CD4-positive, alpha-beta T cell treated with Interleukin-6 at 100 ng/mL for 8 hours (primary cell): ENCODE measurements at places on chromosomes 4 and X.
A peak's percentile ranks its signal among the peaks of the same experiment; 100 is the strongest.

GRCh38 chr4:89914609-89915550, 20.2 kb downstream of the MMRN1 start:
- no peak for DNase-seq

- no peak for DNase-seq
Measured at GRCh38 chr4:145389550-145389949, 92.1 kb upstream of the SMAD1 start.

- DNase-seq = no peak
Measured at GRCh38 chrX:107713543-107714205, 61.9 kb downstream of the TSC22D3 start.

DNA sequence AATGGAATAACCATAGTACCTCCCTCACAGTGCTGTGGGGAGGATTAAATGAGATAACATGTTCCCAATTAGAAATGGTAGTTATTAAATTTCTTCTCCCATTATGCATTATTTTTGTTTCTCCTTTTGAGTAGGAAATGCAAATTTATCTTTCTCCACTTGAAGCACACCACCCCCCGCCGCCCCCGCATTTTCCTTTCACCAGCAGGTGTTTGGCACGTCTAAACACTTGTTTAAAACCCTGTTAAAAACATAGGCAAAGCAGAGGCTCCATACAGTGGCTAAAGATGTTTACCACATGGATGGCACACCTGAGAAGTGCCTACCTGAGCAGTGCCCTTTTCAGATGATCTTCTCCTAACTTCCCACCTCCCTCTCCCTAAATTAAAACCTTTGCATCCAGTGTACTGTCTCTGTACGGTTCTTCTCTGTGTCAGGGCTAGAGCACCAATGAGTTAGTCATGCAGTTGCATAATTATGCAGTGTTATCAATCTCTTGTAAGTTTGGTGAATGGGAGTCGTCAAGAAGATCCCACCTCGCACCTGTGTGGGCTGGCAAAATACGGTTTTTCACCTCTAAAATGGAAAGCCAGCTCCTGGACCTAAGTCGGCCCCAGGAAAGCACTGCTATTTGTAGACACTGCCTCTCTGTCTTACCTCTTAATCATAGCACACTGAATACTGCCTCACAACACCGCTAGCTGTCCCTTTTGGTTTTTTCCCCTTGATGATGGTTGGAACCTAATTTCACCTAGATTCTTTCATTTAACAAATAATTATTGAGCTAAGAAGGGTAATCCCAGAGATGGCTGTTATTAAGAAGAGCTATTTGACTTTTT, 122.0 kb downstream of the CT47B1 start:
- no peak for DNase-seq

DNA sequence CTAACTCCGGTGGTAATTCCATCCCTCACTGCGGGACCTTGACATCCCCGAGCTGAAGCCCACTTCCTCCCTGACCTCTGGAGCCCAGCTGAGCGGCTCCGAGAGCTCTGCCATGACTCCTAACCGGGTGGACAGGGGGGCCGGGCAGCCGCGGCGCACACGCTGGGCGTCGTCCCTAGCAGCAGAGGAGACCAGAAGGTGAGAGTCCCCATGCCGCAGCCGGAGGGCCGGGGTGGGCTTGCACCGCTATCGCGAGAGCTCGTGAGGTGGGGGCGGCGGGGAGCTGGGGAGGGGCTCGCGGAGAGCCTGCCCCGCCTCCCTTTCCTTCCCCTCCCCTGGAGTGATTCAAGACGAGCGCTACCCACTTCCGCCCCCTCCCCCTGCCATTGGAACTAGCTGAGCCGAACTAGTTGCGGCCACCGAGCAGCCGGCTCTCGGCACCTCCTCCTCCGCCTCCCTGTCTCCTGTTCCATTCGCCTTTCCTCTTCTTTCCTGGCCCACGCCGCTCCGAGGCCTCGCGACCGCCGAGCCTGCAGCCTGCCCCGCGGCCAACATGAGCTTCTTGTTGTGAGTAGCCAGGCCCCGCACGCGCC, at the start of gene MOB1B:
MOB1B (plus strand) TSS at position 386 of the 593 bp plus-strand sequence; CDS start at position 554, 168 bp downstream.
- DNase-seq = peak; percentile 84

GRCh38 chrX:112545051-112545450, 134.7 kb downstream of the LHFPL1 start:
- no peak for DNase-seq

DNA sequence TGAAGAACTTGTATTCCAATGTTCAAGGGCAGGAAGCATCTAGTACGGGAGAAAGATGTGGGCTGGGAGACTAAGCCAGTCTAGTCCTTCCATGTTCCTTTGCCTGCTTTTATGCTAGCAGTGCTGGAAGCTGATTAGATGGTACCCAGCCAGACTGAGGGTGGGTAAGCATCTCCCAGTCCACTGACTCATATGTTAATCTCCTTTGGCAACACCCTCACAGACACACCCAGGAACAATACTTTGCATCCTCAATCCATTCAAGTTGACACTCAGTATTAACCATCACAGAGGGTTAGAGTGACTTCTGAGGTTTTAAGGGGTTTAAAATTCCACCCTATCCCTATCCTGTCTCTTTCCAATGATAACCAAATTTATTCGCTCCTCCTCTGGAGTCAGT, 6.5 kb downstream of the HMGN5 start:
- no peak for DNase-seq

DNA sequence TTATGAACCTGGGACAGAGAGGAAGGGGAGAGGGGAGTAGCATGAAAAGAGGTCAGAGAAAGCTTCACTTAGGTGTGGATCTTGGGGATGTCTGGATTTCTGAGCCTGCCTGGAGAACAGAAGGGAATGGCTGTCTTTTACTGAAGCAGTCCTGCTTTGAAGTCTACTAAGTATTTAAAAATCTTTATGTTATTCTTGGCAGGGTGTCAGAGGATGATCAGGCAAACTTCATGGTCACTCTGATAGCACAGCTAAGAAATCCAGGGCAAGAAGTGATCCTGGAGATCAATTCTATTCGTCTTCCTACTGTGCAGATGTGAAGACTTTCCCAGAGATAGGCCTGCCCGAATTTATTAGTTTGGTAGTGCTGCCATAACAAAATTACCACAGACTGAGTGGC, 464.4 kb upstream of the BOD1L1 start:
- no peak for DNase-seq

DNA sequence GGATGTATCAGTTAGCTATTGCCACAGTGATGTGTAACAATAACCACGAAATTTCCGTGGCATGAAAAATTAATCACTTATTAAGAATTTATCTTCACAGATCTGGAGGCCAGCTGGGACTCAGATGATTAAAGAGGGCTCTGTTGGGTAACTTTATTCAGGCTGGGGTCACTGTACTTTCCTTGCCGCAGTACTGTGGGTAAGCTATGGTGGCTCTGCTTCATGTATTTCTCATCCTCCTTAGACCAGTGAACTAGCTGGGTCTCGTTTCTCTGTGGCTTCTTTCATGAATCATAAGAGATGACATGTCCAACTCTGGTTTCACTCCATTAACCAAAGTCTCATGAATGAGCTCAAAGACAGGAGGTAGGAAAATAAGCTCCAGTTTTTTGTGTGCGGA, 13.5 kb downstream of the TEX13B start:
- DNase-seq = no peak

DNA sequence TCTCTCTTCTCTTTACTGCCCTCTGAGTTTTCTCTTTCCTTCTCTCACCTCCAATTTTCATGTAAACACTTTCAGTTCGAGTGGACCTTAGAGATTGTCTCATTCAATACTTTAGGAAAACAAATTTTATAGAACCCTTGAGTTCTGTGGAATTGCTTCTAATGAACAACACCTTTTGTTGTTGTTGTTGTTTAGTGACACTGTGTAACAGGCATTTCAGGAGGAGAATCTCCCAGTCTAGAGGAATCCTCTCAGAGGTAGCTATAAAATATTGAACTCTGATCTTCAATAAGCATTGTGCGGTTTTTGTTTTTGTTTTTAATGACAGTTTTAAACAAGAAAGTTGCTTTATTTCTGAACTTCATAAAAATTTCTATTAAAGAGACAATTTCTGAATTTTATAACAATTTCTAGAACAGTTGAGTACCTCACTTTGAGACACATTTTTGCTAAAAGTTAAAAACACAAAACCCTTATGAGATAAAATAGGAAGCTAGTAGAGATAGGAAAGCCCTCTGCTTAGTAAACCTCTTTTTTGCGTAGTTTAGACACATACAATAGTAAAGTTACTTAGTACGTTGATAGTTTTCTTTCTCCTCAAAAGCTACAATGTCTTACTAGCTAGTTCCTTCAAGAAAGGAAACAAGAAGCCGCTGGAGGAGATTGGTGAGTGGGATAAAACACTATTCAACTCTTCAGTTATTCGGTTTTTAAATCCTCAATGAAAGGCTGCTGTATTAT, 38.8 kb downstream of the CLCN3 start:
- no peak for DNase-seq

DNA sequence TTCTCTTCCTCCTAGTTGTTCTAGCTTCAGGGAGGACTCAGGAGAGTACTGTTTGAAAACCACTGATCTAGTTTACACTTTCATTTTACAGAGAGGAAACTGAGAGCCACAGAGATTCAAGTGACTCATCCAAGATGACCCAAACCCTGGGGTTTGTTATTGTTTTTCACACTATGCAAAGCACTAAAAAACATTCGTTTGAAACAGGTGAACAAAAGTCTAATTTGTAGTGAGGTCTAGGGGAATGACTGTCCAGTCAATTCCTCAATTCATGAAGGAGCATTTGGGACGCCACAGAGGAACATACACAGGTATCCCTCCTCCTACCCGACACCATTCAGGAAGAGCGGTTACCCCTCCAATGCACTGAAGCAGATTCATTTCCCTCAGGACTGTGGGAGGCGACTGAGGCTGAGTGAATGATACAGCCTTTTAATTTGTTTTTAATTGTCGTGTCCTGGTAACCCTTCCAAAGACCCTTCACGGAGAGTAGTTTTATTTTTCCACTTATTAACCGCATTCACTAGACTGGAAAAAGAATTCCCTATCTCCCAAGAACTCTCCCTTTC, 30.3 kb downstream of the TLR10 start:
- DNase-seq = no peak

DNA sequence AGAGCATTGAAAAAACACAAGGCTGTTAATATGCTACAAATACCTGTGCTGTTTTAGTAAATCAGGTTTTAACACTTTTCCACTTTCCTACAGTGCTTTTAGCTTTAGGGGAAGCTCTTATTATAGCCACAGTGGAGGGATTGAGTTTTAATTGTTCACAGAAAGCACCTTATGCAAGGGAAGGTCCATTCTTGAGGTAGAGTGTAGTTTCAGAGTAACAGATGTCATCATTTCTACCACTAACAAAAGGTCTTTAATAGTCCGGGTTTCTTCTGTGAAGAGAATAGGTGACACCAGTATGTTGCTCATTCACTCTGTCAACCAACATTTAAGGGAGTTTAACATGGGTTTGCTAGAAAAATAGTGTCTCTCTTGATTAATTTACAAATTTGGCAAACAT, 104.4 kb downstream of the STIM2 start:
- no peak for DNase-seq

GRCh38 chr4:1409079-1409478, 2.8 kb upstream of the NKX1-1 start:
- no peak for DNase-seq

- DNase-seq = no peak
Measured at GRCh38 chr4:37464373-37465128, 220.0 kb downstream of the NWD2 start.

DNA sequence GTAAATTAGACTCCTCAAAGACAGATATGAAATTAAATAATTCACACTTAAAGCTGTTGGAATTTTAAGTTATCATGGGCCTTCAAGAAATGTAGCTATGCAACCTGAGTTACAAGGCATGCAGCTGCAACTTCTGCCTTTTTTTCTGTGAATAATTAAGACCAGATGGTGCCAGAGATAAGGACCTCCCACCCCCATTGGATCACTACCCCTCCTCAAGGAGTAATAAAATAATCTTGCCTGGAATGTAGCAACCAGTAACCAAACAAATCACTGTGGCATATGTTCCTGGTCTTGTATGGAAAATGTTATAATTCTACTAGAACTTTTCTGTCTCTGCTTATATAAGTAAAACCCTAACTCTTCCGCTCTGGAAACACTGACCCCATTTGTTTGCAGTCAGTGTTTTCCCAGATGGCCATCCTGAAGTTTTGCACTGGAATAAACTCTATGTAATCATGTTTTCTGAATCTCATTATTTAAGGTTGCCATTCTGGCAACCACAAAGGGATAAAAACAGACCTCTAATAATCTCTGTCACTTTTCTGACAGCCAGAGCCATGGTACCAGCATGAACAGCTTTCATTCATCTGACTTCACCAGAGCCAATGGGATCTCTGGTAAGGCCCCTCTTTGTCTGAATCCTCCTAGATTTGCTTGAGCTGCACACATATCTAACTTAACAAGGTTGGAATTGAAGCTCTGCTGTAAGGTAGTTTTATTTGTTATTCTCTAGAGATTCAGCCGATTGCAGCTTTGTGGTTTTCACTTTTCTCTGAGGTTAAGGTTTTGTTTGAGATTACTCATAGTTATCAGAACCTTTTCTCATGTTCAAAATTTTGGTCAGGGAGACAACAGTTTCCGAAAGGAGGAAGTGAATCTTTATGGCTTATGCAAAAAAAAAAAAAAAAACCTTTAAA, 274.6 kb downstream of the NAF1 start:
- no peak for DNase-seq

DNA sequence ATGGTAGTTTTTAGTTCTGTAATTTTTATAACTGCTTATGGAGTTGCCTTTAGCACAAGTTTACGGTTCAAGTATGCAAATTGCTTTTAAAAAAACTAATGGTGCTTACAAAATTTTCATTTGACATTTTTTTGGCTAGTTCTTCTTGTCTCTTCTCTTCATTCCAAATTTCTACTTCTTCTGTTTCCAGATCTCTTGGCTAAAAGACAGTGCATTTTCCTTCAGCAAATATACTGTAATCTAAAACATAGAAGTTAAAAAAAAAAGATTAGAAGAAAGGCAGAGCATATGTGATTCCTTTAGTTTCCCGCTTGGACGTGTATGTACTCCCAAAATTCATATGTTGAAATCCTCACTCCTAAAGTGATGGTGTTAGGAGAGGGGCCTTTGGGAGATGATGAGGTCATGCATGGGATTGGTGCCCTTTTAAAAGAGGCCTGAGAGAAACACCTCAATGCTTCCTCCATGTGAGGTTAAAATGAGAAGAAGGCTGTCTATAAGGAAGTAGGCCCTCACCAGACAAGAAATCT, 132.1 kb upstream of the NPY2R start:
- DNase-seq = no peak

- DNase-seq = no peak
Measured at GRCh38 chr4:87080462-87080861, 140.0 kb downstream of the KLHL8 start.
